ENCODE measurements at places on chromosomes 4 and X.

- DNase-seq: no peak
These were observed 96.4 kb upstream of the PDE5A start for GRCh38 chr4:119725011-119725410.

GRCh38 chr4:140807491-140808252, 51.5 kb upstream of the TBC1D9 start:
- DNase-seq: no peak

GRCh38 chrX:97787311-97787710, 903.6 kb downstream of the RPA4 start:
- no peak for DNase-seq

DNA sequence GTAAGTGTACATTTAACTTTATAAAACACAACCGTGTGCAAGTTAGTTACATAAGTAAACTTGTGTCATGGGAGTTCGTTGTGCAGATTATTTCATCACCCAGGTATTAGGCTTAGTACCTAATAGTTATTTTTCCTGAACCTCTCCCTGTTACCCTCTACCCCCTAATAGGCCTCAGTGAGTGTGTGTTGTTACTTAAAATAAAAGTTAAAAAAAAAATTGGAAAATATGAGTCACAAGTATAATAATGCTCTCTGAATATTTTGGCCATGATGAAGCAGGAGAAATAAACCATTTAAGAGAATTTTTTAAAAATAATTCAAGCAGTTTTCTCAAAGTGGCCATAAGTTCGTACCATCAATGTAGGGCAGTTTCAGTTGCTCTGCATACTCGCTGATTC, 105.1 kb upstream of the GRID2 start:
- DNase-seq: no peak

DNA sequence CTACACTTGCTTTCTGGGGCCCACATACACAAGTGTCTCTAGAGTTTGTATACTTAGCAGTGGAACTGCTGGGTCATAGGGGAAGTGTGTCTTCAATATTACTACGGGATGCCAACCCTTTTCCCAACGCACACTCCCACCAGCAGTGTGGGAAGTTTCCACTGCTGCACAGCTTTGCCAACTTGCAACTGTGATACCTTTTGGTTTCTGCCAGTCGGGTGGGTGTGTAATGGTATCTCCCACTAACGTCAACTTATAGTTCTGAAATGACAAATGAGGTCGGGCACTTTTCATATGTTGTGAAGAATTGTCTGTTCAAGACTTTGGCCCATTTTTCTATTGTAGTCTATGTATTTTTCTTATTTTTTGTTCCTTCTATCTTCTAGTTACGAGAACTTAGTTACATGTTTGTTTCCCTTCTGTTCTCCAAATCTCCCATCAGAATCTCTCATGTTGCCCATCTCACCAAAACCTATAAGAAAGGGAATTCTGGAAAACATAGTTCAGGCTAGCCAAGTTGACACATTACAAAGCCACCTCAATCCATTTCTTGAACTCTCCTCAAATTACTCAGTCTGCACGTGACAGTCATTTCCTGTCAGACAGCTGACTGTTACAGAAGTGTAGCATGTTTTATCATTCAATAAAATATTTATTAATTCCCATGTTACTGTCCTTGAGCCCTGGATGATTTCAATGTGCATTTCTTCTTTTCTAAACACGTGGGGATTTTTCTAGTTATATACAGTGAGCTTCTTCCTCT, 30.7 kb downstream of the PNMA6E start:
- DNase-seq: no peak

GRCh38 chr4:157992038-157992705, 180.7 kb downstream of the GASK1B start:
- no peak for DNase-seq

DNA sequence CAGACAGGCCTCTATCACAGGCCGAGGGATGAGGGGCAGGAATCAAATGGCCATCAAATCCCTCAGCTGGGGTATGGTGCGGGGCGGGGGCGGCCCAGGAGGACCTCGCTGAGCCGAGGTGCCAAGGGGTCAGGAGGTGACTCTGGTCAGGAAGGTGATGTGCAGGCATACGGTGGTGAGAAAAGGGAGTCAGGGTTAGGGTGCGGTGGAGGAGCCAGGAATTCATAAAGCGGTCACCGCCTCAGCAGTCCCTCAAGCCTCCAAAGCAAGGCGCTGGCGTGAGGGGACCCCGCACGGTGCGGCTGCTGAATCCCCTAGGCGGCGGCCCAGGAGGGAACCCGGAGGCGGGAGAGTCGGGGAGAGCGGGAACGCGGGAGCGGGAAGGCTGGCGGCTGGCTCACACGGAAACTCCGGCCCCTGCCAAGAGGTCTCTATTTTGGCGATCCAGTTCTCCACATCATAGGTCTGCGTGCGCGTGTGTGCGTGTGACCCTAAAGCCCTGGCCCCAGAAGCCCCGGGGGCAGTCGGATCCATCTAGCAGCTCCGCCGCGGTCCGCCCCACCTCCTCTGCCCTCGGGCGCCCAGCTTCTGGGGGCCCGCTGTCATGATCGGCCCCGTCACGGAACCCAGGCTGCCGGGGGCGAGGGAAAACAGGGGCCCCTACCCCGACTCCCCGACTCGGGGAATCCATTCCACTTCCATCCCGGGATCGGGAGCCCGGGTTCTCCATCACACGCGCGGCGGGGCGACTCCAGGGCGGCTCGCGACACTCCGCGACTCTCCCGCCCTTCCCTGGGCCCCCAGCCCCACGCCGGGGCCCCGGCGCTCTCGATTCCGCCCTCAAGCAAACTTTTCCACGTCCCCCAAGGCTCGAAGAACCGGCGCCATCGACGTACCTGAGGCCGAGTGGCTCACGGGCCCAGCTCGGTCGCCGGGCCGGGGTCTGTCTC, 593 bp downstream of the ELF4 start:
- DNase-seq: no peak

GRCh38 chr4:176453079-176453478, 133.3 kb downstream of the SPCS3 start:
- no peak for DNase-seq

GRCh38 chrX:110847334-110847733, 51.7 kb upstream of the CHRDL1 start:
- no peak for DNase-seq

DNA sequence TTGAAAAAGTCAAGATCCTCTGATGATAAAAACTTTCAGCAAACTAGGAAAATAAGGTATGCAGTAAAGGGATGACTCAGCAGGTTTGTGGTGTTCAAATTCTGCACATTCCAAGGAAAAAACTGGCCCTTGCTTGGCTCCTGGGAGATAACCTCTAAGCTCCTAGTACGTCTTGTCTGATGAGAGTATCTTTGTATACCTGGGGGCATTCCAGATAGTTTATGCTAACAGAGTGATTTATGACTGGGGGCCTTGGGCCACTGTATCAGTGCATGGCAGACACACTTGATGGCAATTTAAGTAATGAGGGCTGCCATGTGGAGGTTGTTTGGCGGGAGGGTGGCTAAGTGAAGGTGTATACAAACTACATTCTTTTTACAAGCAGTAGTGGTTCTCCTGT, 56.9 kb downstream of the NSG1 start:
- no peak for DNase-seq

GRCh38 chr4:15336410-15337167, 91.2 kb upstream of the C1QTNF7 start:
- DNase-seq: no peak

GRCh38 chr4:167614866-167615265, 380.6 kb upstream of the SPOCK3 start:
- DNase-seq: no peak
